Naive B cell (primary cell): ENCODE measurements at places on chromosomes 6 and 20. TPM values are rescaled to one million over a fixed set of nuclear protein-coding genes. Genes with fewer than 3 reads are reported as not detected.

Gene ZNF512B
- polyA plus RNA-seq: 0.16 TPM

Gene ZNF335
- 24.3 TPM for polyA plus RNA-seq

DNA sequence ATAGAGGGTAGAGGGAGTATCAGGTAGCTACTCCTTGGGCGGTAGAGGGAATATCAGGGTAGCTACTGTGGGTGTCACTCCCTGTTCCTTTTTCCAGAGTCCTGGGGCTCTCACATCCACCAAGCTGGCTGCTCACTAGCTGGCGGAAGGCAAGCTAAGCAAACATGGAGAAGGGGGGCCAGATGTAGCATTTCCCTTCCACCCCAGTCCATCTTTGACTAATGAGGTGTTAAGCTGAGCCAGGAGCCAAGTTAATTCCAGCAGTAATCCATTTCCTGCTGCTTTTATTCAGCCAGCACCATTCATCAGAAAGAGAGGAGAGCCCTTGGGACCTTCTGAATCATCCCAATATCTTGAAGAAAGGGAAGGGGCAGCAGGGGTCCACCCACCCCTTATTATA lies 330.0 kb downstream of the ZFAND3 start:
- no peak for DNase-seq

GRCh38 chr6:142339113-142339512 lies 37.3 kb downstream of the ADGRG6 start:
- no peak for DNase-seq

DNA sequence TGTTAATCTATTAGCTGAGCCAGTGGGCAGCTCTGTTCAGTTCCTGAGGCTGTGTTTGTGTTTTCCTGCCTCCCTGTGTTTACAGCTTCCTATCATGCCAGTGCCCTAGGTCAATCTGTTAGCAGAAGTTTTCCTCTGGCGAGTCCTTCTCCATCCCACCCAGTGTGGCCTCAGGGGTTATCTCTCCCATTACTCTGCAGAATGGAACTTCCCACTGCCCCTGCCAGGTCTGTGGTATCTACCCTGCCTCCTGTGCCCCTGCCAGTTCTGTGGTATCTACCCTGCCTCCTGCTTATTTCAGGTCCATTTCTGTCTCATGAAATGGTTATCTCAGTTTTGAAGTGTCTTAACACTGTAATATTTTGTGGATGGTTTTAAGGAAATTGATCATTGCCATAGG lies 63.1 kb downstream of the SLX4IP start:
- no peak for DNase-seq

DNA sequence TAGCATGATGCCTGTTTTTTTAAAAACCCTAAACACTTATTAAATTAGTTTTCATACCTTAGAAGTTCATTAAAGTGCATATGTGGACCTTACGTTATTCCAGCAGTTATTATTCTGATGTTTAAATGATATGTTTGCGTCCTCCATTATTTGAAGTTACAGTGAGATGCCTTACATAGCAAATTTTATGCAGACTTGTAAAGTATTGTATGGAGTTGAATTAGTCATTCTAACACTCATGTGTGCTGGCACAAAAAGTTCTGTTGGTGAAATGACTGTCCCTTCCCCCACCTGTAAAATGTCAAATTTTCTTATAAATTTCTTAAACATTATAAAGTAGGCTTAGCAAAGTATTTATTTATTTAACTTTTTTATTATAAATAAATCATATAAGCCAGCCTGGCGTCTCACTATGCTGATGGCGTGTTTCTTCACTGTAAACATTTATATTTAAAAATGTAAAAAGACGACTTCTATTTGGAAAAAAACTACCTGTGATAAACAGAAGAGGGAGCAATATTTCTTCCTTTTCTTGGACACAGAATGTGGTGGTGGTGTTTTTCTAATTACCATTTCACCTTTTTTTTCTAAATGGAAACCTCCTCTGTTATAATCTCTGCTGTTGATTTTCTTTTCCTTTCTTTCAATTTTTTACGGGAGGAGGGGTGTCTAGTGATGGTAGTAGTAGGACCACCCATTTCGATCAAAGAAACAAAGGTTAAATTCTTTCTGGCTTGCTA lies 155.4 kb downstream of the RFPL4B start:
- DNase-seq: no peak

Gene CNR1
- 2.4 TPM for polyA plus RNA-seq

Gene MEI4
- polyA plus RNA-seq: not detected

GRCh38 chr6:139422105-139423036 lies 47.9 kb upstream of the CITED2 start:
- DNase-seq: no peak

DNA sequence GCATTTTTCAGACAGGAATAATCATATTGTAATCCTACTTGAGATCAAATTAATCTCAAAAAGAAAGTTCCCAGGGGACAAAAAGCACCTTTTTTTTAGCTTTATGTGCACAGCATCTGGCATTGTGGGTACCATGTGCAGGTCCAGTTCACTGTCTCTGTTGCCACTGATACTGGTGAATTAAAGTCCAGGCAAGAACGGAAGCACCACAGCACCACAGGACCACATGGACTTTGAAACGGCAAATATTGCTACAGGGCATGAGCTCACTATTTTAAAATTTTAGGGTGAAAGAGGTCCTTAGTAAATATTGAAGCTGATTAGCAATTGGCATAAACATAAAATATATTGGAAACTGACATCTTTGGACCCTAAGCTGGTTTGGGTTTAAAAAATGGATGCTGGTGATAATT lies 709.0 kb downstream of the EPM2A start:
- no peak for DNase-seq

Gene DNAH8
- not detected for polyA plus RNA-seq

- no peak for DNase-seq
Measured at GRCh38 chr6:169908403-169908933, 157.0 kb downstream of the ERMARD start.

- peak; percentile 62 for DNase-seq
Measured at GRCh38 chr6:127302728-127303660, 36.3 kb downstream of the RNF146 start.

GRCh38 chr20:52469128-52469527 lies 277.5 kb upstream of the ZFP64 start:
- DNase-seq: no peak

Gene YTHDF1
- polyA plus RNA-seq: 27.4 TPM

GRCh38 chr6:41723530-41724227 lies 11.7 kb downstream of the TFEB start:
- DNase-seq: peak; percentile 87

- no peak for DNase-seq
Measured at GRCh38 chr6:144378437-144378836, 93.3 kb downstream of the UTRN start.

Gene NMBR
- not detected for polyA plus RNA-seq

Gene SIRPD
- not detected for polyA plus RNA-seq

- DNase-seq: no peak
Measured at GRCh38 chr20:3612795-3613572, 50.2 kb downstream of the GFRA4 start.

DNA sequence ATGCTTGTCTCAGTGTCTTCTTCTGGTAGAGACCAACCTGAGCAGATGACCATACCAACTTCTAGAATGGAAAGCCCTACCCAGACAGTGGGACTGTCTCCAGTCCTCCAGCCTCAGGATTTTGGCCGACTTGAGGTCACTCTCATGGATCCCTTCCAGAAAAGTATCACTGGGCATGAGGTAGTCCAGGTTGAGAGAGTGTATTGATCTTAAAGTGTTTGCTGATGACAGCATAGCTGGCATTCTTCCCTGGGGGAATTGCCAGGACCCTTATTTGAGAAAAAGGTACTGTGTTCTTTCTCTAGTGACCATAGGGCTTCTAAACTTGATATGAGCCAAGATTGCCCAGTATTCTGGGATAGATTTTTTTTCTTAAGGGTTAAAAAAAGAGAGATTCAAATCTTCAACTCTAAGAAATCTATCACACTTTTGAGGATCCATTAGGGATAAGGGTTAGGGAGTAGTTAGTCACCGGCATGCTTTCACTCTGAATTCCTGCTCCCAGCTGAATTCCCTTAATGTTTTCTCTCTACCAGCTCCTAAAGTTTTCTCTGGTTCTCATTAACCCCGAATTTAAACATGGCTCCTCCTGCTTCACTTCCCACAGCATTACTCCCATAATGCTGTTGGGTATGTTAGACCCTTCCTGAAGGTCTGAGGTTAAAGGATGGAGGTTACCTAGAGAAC lies 73.6 kb upstream of the FLRT3 start:
- no peak for DNase-seq

- DNase-seq: no peak
Measured at GRCh38 chr6:147382945-147383554, 125.4 kb upstream of the SAMD5 start.

DNA sequence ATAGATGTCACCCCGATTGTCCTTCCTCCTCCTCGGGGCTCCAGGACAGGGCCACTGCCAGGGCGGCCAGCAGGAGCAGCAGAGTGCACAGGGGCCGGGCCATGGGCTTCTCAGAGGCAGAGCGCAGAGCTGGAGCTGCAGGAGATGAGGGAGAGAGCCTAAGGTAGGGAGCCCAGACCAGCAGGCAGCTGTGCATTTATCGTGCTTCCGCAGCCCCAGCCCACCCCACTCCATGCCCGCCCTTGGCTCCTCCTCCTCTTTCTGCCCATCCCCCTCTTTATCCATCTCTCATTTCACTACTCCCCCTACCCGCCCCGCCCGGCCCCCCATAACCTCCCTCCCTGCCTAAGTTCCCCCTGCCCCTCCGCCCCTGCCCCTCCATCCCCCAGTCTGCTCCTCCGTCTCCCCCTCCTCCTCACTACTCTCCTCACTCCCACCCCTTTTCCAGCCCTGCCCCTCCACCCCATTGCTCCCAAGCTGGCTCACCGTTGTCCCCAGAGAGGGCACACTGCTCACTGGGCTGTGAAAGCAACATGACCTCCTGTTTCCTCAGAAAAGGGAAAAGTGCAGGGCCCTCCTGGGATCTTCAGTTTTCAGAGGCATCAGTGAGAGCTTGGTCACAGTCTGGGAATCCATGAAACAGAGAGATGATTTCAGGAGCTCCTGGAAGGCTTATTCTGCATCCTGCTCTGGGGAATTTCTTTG lies 25.5 kb upstream of the CST1 start:
- no peak for DNase-seq

DNA sequence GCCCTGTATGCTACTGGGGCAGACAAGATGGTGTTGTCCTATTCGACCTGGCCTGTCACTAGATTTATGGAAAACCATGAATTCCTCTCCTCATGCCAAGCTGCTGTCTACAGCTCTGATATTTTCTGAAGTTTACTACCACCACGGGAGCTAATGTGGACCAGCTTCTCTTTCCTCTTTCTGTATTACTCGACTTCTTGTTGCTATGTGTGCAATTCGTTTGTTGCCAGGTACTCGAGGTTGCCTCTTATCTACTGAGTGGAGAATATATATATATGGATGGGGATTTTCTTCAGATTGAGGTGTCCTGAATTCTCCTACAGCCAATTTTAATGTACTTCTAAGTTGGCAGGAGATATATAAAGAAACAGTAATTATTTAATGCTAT lies 34.7 kb downstream of the MAN1A1 start:
- no peak for DNase-seq

GRCh38 chr6:138795809-138796603 lies at the start of gene ECT2L:
ECT2L (plus strand) TSS chr6:138796087; CDS start chr6:138813275, 17,188 bp downstream.
- no peak for DNase-seq

DNA sequence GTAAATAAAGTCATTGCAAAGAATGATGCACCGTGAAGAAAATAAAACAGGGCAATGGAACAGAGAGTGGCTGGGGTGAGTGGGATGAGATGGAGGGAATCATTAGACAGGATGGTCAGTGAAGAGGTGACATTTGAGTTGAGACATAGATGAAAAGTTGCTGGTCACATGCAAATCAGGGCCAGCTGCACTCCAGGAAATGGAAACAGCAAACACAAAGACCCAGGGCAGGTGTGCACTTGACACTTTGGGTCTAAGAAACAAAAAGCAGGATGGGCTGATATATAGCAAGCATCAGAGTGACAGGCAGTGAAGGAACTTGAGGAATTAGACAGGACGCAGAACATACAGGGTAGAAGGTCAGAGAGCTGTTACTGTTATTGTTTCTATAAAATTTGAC lies 171.5 kb upstream of the RIPOR2 start:
- DNase-seq: no peak

Gene SLPI
- polyA plus RNA-seq: not detected

GRCh38 chr20:15986690-15987089 lies 586.6 kb downstream of the KIF16B start:
- DNase-seq: peak; percentile 32

GRCh38 chr6:24876499-24877465 lies 59.0 kb downstream of the RIPOR2 start:
- no peak for DNase-seq

GRCh38 chr6:45420083-45420908 lies 42.6 kb upstream of the SUPT3H start:
- no peak for DNase-seq

- no peak for DNase-seq
Measured at GRCh38 chr6:32610682-32611296, 21.1 kb upstream of the HLA-DRB1 start.

GRCh38 chr6:41823178-41823577 lies 35.7 kb downstream of the TOMM6 start:
- no peak for DNase-seq

- DNase-seq: no peak
Measured at GRCh38 chr6:10081957-10082356, 332.9 kb downstream of the TFAP2A start.

Gene PTCHD4
- polyA plus RNA-seq: not detected

DNA sequence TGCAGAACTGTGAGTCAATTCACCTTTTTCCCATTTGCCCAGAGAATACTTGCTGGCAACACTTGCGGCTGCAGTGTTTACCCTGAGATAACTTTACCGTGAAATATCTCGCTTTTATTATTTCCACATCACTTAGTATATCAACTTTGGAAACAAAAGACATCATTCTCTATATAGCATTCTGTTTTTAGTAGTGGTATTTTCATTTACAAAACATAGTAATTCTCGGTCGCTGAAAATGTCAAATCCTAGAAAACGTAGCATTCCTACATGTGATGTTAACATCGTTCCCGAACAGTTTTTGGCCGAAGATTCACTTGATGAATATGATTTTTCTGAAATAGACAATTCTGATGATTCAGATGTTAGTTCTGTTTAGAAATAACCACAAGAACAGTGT lies 52.0 kb downstream of the NHLRC1 start:
- no peak for DNase-seq

Gene PPP1R18
- polyA plus RNA-seq: 70.3 TPM

Gene HTR1E
- not detected for polyA plus RNA-seq

DNA sequence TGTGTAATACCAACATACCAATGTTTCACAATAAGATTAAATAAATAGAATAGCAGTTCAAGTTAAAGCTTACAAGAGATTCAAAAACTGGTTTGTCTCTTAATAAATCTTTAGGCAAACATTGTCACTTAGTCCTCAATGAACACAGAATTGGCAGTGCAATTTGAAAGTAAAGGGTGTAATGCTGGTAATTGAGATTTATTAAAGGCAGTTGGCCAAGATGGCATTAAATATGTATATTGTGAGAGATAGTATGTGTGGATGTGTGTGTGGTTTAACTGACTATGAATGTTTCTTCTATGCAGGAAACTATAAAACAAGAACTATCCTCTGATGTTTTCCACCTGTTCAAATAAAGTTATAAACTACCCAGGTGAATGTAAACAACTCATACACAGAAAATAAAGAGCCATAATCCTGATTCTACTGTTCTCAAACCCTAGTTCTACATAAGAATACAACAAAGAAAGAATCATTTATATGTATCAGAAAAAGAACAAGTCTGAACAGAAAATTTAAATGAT lies 267.9 kb upstream of the PTCHD4 start:
- no peak for DNase-seq
